ENCODE measurements at places on chromosomes 13 and 19.

- no peak for DNase-seq
Observed at GRCh38 chr13:27523346-27524073, 73.1 kb upstream of the MTIF3 start.

DNA sequence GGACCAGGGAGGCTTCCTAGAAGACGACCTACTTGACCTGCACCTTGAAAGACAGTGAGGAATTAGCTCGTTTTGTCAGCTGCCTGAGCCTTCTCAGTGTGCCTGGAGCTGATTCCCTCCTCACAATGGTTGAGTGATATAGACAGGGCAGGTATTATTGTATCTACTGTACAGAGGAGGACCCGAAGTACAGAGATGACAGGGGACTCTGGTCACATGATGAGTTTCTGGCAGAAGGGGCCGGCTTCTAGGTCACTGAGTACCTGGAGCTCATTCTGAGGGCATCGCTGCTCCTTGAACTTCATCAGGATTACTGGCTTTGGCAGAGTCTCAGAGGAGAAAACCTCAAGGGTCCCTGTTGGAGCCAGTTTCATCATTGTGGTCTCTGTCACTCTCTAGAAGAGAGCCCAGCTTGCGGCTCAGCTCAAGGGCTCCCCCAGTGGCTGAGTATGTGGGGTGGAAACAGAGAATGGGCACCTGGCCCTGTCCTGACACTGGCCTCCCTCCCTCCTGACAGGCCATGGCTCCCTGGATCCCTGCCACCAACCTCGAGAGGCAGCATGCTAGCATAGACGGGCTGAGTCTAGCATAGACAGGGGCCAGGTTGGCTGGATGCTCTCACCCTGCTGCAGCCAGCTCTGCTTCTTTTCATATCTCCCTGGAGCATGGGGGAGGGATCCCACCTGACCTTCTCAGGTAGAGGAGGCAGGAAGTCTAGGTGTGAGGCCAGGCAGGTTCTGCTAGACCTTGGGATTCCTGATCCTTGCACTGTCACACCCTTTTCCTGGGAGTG, 38.7 kb downstream of the NFIX start:
- DNase-seq: peak; percentile 67

GRCh38 chr19:4267901-4268815, 10.9 kb upstream of the SHD start:
- DNase-seq: no peak

- no peak for DNase-seq
Observed at GRCh38 chr13:31394506-31394905, 194.7 kb downstream of the B3GLCT start.
